ENCODE measurements at places on chromosomes 3 and 15.
A peak's percentile ranks its signal among the peaks of the same experiment; 100 is the strongest.

GRCh38 chr3:160247766-160248165 is 22.5 kb downstream of the C3orf80 start:
- no peak for DNase-seq

- no peak for DNase-seq
Observed at GRCh38 chr3:27171113-27171512, 198.1 kb downstream of the NEK10 start.

DNA sequence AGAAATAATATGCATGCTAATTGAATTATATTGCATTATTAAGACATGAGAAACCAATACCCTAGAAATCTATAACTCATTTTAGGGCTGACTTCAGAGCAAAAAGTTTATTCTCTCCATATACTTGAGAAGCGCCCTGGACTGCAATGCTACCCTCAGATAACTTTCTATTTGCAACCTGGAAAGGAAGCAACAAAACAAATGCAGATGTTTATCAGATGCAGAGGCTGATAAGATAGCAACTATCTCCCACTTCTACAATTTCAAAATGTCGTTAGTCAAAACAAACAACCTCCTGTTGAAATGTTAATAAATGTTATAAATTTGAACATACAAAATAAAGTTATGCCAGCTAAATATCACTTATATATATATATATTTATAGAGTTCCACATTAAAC is 34.8 kb downstream of the HES1 start:
- DNase-seq, result no peak

GRCh38 chr3:56547486-56547885 is 9.5 kb upstream of the CCDC66 start:
- DNase-seq, result no peak

DNA sequence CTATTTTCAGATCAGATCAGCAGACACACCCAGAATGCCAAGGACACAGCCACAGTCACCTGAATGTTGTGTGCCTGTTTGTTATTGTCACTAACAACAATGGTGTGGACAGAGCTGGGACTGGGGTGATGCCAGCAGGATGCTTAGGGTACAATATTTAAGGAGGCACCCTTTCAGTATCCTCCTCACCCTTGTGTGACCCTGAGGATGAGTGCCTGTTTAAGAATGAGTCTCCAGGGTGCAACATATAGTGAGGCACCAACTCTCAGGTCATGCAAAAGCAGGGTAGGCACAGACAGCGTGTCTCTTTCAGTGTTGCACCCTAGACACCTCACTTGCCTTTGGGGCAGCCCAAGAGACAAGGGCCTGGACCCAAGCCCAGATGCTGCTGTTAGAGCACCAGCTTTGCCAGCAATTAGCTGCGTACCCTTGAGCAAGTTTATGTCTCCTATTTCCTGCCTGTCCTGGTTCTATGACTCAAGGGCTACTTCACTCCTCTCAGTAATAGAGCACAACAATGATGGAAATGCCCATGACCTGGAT is 122.6 kb downstream of the AQP9 start:
- DNase-seq, result no peak

- peak; percentile 22 for DNase-seq
Observed at GRCh38 chr3:11059090-11059798, 66.7 kb downstream of the SLC6A1 start.
